ENCODE measurements at places on chromosomes 7 and 10.

DNA sequence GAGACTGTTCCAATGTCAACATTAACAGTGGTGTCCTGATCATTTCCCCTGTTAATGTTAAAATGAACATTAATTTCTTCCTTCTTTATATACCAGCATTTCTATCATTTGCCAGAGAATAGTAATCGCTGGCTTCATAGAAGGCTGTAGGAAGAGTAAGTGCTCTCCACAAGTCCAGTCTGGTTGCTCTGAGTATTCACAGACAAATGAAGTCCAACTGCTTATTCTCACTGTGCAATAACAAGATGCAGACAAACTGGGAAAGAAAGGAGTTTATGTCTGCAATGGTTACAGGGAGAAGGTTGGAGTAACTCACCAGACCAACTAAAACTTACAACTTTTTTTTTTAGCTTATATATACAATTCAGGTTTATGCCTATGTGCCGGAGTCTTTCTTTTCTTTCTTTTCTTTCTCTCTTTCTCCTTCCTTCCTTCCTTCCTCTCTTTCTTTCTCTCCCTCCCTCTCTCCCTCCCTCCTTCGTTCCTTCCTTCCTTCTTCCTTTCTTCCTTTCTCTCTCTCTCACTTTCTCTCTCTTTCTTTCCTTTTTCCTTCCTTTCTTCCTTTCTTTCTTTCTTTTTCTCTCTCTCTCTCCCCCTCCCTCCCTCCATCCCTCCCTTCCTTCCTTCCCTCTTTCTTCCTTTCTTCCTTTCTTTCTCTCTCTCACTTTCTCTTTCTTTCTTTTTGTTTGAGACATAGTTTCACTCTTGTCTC is 19.1 kb downstream of the CDC14C start:
- DNase-seq, result no peak

GRCh38 chr7:31028006-31028405 is 24.1 kb upstream of the ADCYAP1R1 start:
- DNase-seq, result no peak

- peak; percentile 3 for DNase-seq
These were observed 45.0 kb upstream of the TFEC start for GRCh38 chr7:116075351-116076145.

DNA sequence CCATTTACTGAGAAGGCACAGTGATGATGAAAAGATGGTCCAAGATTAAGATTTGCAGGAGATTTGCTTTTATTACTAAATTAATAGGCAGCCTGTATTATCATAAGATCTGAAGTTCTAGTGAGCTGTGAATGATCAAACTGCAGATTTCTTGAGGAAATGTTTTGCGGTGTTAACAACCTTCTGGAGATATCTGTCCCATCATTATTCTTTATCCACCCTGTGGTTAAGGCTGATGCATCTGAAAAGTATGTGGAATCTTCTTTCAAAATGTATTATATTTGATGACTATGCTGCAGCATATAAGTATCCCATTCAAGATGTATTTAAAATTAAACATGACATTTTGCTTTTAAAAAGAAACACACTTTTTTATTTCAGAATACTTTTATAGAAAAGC is 150.3 kb downstream of the POLR1F start:
- DNase-seq, result no peak

DNA sequence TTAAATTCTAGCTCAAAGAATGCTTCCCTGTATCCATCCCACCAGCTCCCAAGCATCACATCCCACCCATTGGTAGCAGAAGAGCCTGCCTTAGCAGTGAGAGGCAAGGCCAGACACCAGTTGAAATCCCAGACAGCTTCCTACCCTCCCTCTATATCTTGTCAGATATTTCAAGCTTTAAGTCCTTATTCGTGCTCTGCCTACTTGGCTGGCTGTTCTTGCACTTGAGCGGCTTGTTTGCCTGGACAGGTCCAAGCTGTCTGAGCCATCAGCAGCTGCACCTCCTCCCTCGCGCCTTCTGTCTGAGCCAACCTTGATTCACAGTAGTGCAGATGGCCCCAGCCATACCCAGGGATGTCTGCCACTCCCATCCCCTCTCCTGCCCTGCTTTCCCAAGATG is 16.4 kb downstream of the LRRC4 start:
- DNase-seq, result no peak

DNA sequence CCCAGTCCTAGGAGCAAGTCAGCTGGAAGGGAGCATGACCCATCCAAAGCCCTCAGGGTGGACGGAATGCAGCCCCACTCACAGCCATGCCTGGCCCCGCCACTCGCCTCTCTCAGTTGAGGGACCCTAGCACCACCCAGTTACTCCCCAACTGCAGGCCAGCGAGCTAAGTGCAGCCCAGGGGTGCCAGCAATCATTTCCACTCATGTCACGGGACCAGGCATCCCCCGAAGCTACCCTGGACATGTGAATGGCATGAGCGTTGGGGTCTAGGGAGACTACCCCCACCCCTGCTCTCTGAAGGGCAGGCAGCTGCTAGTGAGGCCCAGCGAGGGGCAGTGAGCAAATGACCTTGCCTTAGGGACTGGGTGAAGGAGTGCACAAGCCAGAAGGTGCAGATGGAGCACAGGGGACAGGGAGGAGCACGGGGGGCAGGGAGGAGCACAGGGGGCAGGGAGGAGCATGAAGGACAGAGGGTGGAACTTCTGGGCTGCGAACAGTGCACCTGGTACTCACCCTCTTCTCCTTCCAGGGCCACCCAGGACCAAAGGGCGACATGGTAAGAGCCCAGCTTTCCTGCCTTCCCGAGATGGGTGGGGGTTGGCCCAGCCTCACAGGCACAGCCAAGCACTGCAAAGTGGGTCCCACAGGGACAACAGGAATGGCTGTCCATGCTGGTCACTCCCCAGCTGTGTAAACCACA is 87.3 kb downstream of the COL13A1 start:
- DNase-seq, result no peak

- peak; percentile 81 for DNase-seq
These were observed 28.4 kb upstream of the IFRD1 start for GRCh38 chr7:112421666-112422486.

- DNase-seq, result no peak
These were observed 143.5 kb downstream of the PIP4K2A start for GRCh38 chr10:22570733-22571430.

DNA sequence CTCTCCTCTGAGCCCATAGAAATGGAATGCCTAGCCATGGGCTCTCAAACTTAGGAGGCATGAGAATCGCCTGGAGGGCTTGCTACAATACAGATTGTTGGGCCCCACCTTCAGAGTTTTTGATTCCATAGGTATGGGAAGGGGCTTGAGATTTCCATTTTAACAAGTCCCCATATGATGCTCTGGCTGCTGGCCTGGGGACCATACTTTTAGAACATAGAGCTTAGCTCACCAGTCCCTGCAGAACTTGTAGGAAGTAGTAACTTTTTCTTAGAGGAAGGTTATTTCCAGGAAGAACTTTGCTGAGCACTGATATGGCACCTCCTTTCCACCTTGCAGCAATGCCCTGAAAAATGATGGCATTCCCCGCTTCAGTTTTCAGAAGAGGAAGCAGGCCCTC is 177.0 kb upstream of the ZMIZ1 start:
- DNase-seq, result no peak

DNA sequence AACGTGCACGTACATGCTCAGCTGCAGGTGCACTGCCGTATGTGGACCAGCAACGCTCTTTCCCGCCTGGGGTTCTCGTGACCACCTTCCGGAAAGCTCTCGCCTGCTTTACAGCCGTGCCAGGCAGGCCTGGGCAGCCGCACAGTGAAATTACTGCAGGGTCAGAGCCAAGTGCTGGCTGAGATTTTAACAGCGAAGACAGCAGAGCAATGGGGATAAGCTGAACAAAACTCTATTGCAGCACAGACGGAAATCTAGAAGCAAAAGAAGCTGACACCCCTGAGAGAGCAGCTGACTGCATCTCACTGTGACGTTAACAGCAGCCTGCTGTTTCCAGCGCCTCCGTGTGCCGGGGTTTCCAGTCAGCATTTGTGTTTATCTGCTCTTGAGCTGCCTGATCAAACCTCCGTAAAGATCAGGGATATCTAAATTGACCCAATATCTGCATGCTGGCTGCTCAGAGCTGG is 179.0 kb downstream of the DIP2C start:
- no peak for DNase-seq

DNA sequence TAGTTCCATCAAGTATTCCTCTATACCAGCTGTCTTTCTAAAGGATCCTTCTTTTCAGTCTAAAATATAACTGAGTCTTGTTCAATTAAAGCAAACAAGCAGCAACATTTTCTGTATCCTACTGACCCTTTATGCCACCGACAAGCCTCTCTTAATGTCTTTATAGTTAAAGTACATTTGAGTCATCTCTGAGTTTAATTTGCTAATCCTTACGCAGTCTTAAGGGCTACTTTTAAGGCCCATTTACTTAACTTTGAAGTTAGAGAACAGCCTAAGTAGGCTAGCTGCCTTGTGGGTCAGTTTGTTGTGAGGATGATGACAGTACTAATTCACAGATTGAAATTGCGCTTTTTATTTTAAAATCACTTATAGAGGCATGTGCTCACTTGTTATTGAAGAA is 265.5 kb upstream of the FERD3L start:
- no peak for DNase-seq

- peak; percentile 90 for DNase-seq
These were observed 92.4 kb upstream of the JCAD start for GRCh38 chr10:30151581-30152389.

- DNase-seq, result peak; percentile 68
These were observed 14.1 kb upstream of the AKR1B10 start for GRCh38 chr7:134513169-134513752.

DNA sequence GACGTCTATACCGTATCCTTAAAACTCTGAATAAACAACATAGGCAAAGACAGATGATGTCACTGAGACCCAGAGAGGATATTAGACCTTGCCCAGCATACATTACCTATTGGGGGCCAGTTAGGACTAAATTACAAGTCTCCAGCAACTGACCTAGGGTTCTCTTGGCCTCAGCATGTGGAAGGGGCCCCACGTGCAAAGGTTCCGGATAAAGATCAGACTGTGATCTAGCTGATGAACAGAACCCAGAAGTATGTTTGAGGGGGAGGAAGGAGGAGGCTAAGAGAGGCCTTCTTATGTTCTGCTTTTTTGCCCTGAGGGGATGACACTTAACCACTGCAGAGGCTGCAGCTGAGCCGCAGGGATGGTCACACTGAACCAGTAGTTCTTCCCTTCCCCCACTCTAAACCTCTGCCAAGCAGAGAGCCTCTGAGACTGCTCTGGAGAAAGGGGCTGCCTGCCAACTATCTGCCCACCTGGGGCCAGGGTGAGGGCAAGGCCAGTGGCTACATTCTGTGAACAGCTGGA is 24.0 kb upstream of the KMT2C start:
- DNase-seq, result peak; percentile 68

DNA sequence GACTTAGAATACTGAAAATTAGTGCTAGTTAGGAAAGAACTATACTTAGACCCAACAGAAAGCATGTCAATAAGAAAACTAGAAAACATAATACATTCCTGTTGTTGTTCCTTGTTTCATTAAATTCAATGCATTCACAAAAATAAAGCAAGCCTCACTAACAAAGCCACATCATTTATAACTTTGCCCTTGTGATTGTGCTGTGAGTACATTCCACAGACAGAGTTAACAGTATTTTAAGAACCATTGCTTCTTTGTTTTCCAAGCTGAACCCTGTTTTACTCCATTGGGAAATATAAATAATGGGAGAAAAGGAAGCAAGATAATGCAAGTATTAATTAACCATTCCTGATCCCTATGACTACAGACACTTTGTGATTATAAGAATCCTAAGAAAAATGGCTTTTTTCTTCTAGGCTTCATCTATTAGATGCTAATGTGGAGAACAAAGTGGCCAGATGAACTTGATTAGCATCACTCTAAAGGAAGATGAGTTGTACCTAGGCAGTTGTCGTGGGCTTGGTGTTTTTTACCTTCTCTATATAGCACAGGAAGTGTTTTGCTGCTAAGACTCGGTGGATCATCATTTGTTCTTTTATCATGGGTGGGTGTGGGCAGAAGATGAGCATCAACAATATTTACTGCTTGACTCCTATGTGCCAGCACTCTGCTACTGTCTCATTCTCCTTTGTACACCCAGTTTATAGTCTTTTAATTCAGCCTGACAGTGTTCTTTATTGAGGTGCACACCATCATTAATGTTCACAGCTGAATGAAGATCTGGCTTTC is 34.2 kb upstream of the ZNRF2 start:
- no peak for DNase-seq

- DNase-seq, result peak; percentile 96
These were observed 9.4 kb downstream of the CNNM2 start for GRCh38 chr10:102927311-102928010.

GRCh38 chr7:136496551-136496950 is 371.9 kb upstream of the CHRM2 start:
- DNase-seq, result no peak

GRCh38 chr10:120949609-120950031 is 98.5 kb downstream of the WDR11 start:
- DNase-seq, result peak; percentile 12

DNA sequence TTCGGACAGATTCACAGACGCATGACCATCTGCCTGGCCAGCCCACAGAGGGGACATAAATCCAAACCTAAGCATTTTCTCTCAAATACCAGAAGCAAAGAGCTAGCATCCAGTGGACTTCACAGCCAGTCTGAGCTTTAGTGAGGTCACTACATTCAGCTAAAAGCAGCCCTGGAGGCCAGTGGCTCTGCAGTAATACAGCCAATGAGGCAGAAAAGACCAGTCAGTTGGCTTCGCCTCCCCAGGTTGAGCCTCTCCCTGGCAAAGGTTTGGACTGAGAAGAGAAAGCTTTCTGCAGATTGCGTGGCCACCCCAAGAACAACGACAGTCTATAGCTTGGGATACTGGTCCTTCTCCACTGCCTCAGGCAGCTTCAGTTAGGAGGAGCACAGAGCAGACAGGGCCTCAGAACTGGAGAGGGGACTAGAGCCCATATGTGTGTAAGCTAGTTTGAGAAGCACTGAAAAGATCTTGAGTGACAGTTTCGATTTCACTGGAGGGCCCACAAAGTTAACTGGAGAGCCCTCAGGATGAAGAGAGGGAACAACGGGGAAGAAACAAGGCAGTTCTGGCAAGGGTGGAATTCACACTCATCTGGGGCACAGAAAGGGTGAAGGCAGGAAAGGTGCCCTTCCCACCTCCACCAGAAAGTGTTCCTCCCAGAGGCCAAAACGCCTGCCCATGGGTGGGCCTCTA is 3.8 kb downstream of the WDR91 start:
- peak; percentile 14 for DNase-seq

- DNase-seq, result peak; percentile 22
These were observed 22.4 kb upstream of the FGL2 start for GRCh38 chr7:77222065-77222464.

DNA sequence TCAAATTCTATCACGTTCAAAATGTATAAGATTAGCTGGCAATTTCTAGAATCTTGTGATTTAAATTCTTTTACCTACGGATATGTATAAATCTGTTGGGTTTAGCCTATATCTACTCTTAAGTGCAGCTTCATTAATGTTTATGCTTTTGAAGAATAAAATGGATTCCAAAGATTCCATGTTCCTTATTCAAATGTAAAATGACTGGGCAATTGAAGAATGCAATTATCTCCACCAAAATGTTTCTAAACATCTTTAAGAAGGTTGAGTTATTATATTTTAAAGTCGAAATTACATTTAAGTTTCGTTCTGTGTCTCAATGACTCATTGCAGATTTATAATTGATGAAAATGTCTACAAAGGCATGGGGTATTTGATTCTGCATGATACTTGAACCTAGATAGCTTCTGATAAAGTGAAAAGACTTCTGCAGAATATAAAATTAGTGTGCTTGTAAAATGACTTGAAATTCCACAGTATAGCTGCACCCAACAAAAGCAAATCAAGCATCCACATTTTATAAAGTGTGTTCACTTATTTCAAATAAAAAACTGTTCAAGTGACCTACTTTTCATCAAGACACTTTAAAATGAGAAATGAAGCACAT is 697.0 kb upstream of the PCDH15 start:
- no peak for DNase-seq

Data from common myeloid progenitor, CD34-positive (primary cell).